Right renal cortex interstitium (tissue), 3 donors: ENCODE measurements at places on chromosomes 5 and 9. TPM values are rescaled to one million over a fixed set of nuclear protein-coding genes. Genes with fewer than 3 reads are reported as not detected.
A peak's percentile ranks its signal among the peaks of the same experiment; 100 is the strongest.

The PCDH1 gene
- 26.6 TPM for polyA plus RNA-seq

DNA sequence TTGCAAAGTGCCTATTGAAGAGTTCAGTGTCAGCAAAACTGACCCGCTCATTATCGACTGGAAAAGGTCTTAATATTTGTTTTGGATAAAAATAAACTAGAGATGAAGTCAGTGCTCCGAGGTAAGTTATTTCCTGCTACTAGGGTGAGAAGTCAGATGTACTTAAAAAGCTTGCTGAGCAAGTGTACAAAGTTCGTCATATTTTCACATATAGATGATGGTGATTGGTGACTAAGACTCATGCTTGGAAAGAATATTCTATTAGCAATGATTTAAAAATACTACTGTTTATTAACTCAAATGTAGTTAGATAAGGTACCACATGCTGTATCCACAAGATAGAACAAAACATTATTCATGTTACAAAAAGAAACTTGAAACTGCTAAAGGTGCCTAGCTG, 643.7 kb downstream of the GABRG2 start:
- DNase-seq = no peak

GRCh38 chr5:92552206-92553160, 1028.5 kb downstream of the NR2F1-AS1 start:
- DNase-seq = no peak

DNA sequence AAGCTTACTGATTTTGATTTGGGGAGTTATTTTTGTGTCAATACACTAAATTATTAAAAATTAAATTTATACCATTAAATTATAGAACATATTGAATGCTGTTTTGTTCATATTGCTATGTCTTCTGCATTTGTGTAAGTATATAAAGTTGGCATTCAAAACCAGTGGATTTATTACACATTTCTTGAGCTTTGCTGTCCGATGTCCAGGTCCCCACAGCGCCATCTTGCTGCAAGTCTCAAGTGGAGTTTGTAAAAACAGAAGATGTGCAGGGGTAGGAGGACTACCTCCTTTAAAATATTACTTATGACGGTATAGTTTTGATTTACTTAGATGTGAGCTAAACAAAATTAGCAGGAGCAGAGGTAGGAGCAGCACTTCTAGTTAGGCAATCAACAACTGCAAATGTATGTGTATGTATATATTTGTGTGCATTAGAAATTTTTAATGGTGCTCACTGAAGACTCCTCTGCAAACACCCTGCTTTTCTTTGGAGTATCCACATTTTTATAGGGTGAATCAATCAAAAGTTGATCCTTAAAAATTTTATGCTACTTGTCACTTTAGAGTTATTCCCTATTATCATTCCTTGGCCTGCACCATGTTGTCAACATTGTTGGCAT, 37.4 kb downstream of the CPEB4 start:
- no peak for DNase-seq

GRCh38 chr5:96851312-96852062, 24.8 kb upstream of the ERAP2 start:
- DNase-seq = no peak

GRCh38 chr9:122331523-122331927, 39.3 kb upstream of the PTGS1 start:
- DNase-seq = no peak

GRCh38 chr9:33465096-33465495, 8.6 kb downstream of the NOL6 start:
- no peak for DNase-seq

The ANXA2R gene
- 1.2 TPM for polyA plus RNA-seq

GRCh38 chr5:19172926-19173470, 815.0 kb downstream of the CDH18 start:
- no peak for DNase-seq

DNA sequence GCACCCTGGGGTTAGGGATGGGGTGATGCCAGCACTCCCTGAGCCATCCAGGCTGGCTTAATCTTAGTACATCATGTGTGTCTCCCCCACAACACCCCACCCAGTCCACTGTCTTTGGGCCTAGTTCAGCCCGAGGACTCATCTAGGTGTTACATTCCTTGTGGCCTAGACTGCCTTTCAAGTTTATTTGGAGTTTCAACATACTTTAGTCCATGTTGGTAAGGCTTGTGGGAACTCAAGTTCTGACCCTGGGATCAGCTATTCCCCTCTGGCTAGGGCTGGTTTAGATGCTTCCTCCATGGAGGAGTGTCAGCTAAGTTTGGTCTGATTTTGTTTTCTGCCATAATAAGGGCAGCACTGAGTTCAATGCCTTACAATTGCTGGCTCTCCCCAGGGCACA, 302.4 kb downstream of the SMARCA2 start:
- DNase-seq = no peak

The CTSV gene
- 26.1 TPM for polyA plus RNA-seq

DNA sequence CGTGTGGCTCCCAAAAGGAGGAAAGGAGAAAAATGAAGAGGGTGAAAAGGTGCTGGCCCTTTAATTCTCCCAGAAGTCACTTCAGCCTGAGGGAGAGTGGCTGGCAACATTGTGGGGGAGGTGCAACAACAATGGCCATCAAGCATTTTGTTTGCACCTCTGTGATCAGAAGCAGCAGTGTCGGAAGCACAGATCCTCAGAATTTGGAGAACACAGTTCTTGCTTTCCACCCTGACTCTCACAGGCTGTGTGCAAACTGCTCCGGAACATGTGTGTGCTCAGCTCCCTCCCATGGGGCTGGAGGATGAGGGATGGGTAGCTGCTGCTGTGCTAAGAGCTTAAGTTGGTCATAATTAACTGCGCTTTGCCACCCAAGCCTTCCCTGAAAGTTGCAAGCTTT, 127.1 kb downstream of the DPYSL3 start:
- DNase-seq = no peak

GRCh38 chr9:101582553-101582952, 12.2 kb downstream of the PPP3R2 start:
- no peak for DNase-seq

The PFDN1 gene
- polyA plus RNA-seq = 116 TPM

GRCh38 chr9:37413311-37413710, 9.2 kb upstream of the GRHPR start:
- DNase-seq = no peak

DNA sequence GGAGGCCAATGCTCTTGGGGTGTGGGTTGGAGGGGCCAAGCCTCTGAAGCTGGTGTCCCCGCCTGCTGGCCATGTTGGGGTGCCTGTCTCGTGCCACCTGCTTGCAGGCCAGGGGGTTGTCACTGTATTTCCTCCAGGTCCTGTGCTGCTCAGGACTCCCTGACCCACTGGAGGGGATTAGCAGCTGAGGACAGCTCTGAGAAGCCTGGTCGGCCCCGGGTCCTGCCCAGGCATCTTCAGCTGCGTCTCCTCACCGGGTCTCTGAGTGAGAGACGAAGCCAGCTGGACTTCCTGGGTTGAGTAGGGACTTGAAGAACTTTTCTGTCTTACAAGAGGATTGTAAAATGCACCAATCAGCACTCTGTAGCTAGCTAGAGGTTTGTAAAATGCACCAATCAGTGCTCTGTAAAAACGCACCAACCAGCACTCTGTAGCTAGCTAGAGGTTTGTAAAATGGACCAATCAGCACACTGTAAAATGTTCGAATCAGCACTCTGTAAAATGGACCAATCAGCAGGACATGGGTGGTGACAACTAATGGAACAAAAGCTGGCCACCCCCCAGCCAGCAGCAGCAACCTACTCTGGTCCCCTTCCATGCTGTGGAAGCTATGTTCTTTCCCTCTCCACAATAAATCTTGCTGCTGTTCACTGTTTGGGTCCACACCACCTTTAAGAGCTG, 20.6 kb upstream of the SLC9A3 start:
- no peak for DNase-seq

GRCh38 chr9:86336058-86336457, 18.2 kb downstream of the TUT7 start:
- DNase-seq = no peak

DNA sequence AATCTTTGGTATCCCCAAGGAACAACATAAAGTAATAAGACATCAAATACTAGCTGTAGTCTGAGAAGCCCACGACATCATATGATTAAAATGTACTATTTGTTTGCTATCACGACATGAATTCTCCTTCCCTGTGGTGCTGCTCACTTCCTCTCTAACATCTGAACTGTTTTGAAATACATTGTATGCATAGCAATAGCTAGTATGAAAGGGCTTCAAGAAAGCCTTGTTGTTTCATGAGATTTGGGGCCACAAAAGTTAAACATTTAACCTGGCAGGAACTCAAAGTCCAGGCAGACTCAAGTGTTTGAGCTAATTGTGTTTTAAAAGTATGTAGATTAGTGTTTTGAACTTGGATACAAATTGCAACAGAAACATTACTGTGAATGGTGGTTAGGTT, 237.4 kb upstream of the PTGER4 start:
- DNase-seq = no peak

GRCh38 chr5:10507575-10508096, 56.2 kb upstream of the ANKRD33B start:
- DNase-seq = no peak

DNA sequence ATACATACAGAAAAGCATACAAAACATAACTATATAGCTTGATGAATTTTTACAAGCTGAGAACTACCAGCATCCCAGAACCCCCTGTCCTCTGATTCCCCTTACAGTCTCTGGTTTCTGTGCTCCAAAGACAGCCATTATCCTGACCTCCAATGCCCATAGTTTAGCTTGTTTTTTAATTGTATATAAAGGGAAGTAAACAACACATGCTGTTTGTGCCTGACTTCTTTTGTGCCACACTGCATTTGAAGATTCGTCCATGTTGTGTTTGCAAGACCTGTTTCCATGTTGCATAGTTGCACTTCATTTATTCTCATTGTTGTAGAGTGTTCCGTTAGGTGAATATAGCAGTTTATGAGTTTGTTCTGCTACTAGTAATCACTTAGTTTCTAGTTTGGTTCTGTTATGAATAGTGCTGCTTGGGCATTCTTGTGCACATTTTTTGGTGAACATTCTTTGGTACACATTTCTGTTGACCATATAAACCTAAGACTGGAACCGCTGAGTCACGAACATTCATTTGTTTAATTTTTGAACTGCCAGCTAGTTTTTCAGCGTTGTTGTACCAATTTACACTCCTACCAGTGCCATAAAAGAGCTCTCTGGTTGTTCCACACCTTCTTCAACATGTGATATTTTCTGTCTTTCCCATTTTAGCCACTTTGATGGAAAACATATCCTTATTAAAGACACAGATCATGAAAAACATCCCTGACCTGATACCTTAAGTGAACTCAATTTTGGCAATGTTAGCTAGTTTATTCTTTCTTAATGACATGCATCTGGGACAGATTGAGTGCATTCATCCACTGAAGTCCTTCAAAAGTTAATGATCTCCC, 78.1 kb upstream of the ANXA1 start:
- DNase-seq = no peak

DNA sequence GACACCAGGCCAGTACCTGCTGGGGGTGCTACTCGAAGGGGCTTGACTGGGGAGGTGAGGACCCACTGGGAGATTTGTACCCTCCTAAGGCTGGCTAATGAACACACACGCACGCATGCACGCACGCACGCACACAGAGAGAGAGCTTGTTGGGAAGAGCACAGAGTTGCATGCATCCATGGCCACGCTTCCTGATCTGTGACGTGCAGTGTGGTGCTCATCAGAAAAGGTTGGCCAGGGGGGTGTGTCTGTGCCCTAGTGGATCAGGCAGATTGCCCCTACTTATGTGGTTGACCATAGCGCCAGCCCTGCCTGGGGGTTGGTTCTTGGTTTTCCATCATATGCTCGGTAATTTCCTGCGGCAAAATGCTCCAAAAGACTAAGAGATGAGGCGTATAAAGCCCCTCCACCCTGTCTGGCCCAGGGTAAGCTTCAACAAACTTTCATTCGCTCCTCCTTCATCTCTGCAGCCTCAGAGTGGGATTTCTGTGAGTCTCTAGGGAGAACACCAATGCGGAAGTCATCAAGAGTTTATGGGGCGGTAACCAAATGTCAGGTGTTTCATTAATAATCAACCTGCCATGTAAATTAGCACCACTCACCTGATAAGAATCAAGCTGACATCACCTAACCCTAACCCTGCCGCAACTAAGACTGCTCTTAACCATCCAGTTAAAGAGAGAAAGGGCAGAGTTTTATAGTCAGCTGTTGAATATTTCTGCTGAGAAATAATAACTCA, 8.0 kb upstream of the GFI1B start:
- no peak for DNase-seq

The F12 gene
- polyA plus RNA-seq = 4.6 TPM

The CDHR2 gene
- 20.2 TPM for polyA plus RNA-seq

The CLIC3 gene
- polyA plus RNA-seq = not detected

DNA sequence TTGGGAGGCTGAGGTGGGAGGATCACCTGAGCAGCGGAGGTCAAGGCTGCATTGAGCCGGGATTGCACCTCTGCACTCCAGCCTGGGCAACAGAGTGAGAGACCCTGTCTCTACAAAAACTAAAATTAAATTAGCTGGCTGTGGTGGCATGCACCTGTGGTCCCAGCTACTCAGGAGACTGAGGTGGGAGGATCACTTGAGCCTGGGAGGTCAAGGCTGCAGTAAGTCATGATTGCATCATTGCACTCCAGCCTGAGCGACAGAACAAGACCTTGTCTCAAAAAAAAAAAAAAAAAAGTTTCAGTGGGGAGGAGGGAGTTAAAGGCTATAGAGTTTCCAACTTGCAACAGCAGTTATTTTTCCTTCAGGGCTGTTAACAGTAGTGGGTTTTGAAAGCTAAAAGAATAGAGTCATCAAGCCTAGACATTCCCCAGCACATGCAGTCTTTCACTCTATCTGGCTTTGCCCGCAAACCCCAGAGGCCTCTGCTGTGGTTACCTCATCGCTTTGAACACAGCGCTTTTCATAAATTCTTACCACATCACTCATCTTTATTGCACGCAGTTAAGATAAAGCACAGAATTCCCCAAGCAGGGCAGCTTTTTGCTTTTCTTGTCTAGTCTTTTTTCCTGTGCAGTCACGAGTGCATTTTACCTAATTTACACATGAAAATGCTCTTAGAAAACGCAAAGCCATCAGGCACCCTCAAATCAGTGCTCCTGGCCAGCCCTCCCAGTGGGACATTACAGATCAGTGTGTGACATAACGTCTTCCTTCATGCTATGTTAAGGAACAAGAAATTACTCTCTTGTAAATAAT, 8.7 kb upstream of the SLC2A8 start:
- no peak for DNase-seq

DNA sequence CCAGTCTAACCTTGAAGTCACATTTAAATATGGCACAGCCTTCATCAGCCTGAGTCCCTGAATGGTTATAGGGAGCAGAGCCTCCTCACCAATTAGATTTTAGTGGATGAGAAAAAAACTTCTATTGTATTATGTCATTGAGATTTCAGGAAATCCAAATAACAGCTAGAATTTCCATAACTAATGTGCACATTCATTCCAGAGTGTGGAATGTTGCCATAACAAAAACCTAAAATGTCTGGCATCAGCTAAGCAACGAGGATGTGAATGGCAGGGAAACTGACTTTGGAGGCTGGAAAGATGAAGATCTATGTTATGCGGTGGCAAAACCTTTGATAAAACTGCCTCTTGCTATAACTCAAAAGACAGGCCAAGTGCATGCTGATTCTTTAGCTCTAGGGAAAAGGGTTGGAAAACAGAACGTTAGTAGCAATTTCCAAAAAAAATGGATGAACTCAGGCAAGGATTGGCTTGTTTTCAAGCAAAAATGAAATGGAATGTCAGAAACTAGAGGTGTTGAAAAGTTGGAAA, 91.3 kb upstream of the NFIB start:
- no peak for DNase-seq

GRCh38 chr9:124487260-124488182, 19.7 kb downstream of the NR5A1 start:
- no peak for DNase-seq

- peak; percentile 56 for DNase-seq
Measured at GRCh38 chr9:34437006-34437925, 21.1 kb downstream of the FAM219A start.
